ENCODE measurements at places on chromosomes 5 and 9.

GRCh38 chr9:93083592-93084470 lies 12.2 kb upstream of the CARD19 start:
- DNase-seq = no peak

- DNase-seq = no peak
Observed at GRCh38 chr9:111052791-111053190, 14.5 kb upstream of the LPAR1 start.

DNA sequence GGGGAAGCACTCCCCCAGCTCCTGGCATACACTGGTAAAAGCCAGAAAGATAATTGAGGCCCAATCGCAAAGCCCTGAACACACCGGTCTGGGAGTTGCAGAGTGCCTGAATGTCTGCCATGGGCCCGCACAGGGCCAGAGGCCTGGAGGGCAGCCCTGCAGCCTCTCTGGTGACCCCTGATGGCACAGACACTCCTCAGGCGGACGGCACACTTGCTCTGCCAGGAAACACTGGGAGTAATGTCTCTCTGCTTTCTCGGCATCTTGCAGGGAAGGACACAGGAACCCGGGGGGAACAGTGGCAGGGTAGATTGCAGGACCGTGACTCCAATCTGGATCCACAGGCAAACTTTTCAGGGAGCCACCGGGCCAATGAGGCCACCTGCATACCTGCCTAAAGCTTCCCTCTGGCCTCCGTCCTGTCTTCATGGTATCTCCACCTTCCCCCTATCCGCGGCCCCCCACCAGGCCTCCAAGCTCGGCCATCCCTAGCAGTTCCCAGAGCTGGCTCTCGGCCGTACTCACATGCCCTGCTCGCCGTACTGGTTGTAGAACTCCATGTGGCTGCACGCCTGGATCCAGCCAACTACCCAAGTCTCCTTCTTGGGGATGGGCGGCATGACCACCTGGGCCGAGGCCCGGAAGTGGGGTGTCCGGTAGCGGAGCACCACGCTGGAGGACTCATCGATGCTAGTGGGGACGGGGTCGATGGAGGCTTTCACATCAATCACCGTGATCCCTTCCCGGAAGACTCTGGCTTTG lies 797 bp downstream of the FAM78A start:
- peak; percentile 54 for DNase-seq

- DNase-seq = no peak
Observed at GRCh38 chr5:83048277-83048676, 28.9 kb downstream of the TMEM167A start.

- no peak for DNase-seq
Observed at GRCh38 chr5:171483551-171484135, 64.2 kb downstream of the FGF18 start.

GRCh38 chr9:136978073-136978864 lies 965 bp downstream of the PTGDS start:
- no peak for DNase-seq

DNA sequence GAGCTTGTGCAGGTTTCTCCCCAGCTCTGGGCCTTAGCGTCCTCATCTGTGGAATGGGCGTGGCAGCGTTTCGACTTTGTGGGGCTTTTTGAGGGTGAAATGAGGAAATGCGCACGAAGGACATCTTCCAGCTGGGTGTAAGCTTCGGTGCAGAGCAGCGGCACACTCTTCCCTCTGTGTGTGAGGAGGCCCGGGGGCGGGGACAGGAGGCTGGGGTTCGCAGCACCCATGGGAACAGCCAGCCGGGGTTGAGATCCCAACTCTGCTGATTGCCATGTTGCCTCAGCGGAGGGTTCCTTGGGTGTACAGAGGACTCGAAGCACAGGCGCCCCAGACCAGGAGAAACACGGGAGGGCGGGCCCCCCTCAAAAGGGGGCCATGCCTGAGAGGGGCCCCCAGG lies 265.6 kb downstream of the NSG2 start:
- DNase-seq = no peak

GRCh38 chr9:123150708-123151503 lies 117.4 kb downstream of the GPR21 start:
- DNase-seq = no peak

DNA sequence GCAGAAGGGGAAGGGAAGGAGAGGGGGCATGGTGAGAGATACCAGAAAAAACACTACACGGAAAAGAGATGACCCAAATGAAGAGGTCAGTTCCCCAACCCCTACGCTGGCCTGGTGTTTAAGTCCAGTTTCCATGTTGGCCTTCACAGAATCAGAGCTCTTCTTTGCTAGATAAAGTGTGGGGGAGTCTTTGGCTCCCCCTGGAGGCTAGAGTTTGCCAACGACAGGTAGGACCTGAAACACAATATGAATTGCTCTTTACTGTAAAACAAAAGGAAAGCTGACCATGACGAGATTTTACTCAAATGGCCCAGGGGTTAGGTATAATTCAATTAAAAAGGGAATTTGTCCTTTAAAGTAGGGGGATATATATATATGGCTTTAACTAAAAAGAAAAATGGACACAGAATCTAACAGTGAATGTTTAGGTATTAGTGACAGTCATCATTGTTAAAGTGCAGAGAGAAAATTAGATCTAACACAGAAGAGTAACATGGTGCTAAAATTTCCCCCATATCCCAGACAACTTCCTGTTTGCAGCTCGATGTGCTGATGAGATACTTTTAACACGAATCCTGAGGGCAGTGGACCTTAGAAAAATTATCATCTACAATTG lies 92.0 kb downstream of the SV2C start:
- peak; percentile 62 for DNase-seq

GRCh38 chr5:152462021-152462721 lies 57.1 kb upstream of the NMUR2 start:
- no peak for DNase-seq

- peak; percentile 67 for DNase-seq
Observed at GRCh38 chr5:123344816-123345426, 78.3 kb downstream of the CEP120 start.

DNA sequence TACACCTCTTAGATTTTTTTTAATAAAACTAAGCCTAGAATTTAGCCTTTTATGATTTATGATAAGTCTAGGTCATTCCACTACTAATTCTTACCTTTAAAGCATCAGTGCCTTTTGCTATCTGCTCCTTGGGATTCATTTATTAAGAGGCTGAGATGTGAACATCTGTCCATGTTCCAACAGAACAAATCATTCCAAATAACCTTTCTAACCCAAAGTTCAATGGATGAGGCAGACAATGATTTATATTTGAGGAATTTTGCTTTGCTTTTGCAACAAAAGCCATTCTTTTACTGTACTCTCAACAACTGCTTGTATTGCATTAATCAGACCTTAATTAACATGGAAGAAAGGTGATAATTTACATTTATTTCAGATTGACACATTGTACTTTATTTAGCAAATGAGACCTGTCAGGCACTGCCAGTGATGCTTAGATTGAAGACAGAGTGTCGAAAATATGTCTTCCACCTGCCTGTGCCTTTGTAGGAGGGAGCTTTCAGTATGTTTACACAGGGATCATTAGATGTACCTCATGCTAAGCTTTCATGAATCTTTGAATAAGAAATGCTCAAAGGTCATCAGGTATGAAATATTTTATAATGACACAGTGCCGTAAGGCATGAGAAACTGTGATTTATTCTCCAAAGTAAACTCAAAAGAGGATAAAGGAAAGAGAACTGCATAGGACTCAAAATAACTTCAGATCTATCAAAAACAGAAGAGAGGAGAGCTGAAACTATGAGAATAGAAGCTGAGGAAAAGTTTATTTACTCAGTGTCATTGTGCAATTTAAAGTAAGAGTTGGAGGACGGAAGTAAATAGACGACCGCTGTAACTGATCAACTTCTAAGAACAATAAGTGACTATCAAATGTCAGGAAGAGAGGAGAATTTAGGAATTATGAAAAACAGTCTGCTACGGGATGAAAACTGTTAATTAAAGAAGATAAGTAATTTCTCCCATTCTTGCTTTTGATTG lies 36.7 kb upstream of the IZUMO3 start:
- DNase-seq = no peak

GRCh38 chr9:63816751-63817621 lies 1468.0 kb downstream of the FOXD4L5 start:
- DNase-seq = no peak

GRCh38 chr9:20624201-20625002 lies 2.1 kb upstream of the MLLT3 start:
- DNase-seq = peak; percentile 59

DNA sequence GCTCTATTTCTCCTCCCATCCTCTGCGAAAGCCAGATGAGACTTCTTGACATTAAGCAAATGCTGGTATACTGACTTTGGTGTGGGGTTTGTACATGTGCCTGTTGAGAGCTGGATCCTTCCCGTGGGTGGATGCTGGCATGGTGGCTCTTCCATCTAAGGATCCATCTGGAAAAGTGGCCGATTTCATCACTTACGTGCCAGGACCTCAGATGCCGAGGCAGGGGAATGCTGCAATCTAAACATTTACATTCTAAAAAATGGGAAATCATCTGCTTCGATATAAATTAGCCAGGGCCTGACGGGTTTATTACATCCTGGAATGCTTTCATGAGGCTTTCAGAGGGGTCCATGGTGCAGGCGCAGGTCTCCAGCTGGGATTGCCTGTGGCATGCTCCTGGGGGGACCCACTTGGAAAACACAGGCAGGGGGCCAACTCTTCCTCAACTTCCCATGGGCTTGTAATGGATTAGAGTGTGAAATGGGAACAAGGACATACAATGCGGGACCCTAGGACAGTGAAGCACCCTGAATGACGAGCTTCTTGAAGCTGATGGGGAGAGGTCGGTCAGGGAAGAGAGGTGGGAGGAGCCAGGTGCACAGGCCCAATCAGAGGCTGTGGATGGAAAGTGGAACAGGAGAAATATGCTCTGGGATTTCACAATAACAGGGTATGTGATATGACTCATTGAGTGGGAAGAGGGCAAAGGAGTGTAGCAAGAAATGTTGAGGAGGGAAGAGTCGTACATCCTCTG lies 105.5 kb upstream of the PITX1 start:
- DNase-seq = peak; percentile 5

DNA sequence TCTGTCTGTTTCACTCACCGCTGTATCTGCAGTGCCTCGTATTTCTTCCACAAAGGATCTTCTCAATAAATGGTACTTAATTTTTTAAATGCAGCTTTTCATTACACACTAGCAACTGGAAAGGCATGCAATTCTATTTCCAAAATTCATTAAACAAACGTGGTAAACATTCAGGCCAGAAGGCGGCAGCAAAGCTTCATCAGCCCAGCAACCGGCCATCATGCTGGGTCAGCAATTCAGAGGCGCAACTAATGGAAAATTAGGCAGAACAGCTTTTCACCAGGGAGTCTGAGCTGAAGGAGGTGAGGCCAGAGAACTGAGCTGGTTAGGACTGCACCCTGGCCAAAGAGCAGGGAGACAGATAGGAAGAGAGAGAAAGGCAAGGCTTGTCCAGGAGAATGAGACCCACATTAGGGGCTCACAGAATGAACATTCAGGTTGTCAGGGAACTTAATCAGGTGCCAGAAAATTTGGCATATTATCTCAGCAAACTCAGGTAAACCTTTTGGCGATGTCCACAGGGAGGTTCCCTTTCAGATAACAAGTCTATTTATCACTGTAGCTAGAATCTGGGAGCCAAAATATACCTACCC lies 17.7 kb upstream of the RNF180 start:
- DNase-seq = peak; percentile 32

- no peak for DNase-seq
Observed at GRCh38 chr5:160423099-160423498, 1.4 kb downstream of the PTTG1 start.

DNA sequence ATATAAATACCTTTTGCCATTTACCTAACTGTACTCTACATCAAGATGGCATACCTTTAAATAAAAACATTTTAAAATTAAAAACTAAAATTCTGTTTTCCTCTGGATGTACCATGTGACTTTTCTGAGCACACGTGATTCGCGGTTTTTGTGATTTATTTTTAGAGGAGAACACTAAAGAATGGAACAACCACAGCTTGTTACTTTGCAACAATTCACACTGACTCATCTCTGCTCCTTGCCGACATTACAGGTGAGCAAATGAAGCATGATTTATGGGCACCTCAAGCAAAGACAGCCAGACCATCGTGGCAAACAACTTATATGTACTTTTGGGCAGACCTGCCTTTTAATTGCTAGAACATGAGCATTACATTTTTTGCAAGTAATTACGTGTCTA lies 61.3 kb downstream of the GDA start:
- no peak for DNase-seq

DNA sequence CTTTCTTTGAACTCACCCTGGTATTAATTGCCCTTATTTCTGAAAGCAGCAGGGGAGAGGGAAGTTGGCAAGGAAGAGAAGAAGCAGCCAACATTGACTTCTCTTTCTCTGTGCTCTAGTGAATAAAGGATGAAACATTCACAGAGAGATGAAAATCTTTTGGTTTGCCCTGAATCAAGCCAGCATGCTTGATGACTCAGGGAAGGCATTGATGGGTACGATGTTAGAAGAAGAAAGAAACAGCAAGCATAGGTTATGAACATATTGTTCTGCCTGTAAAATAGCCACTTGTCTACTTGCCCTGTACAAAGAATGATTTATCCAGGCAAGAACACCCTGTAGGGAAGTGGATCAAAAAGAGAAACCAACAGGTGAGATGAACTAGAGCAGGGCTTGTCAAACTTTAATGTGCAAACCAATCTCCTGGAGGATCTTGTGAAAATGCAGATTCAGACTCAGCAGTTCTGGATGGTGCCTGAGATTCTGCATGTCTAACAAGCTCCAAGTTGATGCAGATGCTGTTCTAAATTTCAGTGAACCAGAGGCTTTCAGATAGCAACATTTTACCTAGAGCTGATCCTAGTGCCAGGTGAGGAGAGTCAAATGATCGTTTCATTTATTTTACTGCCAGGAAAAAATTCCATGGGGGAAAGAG lies 586.6 kb upstream of the TLE4 start:
- no peak for DNase-seq

DNA sequence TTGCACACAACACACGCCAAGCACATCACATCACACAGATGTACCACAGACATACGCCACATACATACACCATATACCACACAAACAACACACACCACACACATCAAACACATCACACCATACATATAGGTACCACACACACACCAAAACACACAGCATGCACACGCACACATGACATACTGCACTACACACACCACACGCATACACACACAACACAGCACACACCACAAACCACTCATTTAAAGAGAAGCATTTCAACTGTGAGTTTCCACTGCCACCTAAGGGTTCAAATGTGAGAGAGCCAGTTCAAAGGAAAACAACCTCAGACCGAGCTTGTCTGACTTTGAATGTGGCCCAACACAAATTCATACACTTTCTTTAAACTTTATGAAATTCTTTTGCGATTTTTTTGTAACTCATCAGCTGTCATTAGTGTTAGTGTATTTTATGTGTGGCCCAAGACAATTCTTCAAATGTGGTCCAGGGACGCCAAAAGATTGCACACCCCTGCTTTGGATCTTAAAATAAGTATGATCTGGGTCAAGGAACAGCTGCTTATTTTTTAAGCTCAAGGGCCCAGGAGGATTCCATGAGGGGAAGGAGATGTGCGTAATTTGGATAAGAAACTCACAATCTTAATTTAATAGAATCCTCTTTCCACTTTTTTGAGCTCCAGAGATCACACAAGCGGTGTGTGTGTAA lies 494.6 kb downstream of the GADD45G start:
- DNase-seq = peak; percentile 55
